ENCODE measurements at places on chromosomes 2 and 18.
A peak's percentile ranks its signal among the peaks of the same experiment; 100 is the strongest.

GRCh38 chr18:69400976-69401225 lies 213 bp downstream of the DOK6 start:
- H3K36me3 ChIP-seq = no peaks in the 10 kb centered on the region
- H3K4me1 ChIP-seq = no peaks in the 10 kb centered on the region

DNA sequence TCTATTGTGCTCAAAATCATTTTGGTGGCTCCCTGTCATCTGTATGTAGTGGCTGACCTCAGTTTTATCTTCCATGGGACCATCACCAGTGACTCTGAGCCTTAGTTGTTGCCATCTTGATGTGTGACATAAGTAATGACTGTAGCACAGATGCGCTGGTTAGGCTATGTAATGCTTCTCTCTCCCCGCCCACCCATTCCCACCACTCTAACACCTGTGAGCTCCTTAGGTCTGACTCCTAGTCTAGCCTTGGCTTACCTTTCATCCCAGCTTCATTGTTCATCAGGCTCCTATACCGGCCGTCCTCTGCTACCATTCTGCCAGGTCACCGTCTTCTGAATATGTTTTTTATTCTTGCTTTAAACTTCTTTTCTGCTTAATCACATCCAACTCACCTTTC lies 17.2 kb downstream of the MYO1B start:
- DNase-seq = no peak
- no peaks in the 10 kb centered on the region for H3K27me3 ChIP-seq
- H3K4me3 ChIP-seq = no peak overlapping the region
- H3K36me3 ChIP-seq = no peaks in the 10 kb centered on the region

DNA sequence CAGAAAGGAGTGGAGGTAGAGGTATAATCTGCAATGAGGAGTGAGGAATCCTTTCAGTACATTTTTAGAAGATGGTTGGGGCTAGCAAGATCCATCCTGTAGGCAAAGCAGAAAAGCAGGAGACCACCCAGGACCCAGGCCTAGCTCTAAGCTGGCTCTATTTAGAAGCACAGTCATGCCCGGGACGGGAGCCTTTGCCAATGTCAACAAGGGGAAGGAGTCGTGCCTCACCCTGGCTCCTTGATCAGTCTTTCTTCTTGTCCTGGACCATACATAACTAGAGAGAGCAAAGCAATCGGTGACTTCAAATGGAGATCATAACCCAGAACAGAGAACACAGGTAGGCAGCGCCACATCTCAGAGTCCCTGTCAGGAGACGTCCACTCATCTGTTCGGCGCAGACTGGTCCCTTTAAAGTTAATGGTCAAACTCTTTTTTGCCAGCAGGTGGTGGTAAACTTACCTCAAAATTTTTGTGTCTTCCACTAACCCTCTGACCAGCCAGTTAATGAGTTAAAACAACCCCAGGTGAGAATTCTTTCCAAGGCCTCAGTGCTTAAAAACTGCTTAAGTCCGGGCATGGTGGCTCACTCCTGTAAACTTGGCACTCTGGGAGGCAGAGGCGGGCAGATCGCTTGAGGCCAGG lies 8.0 kb downstream of the MC5R start:
- H3K4me3 ChIP-seq = no peak overlapping the region
- no peaks in the 10 kb centered on the region for H3K4me1 ChIP-seq
- no peak for DNase-seq
- H3K27ac ChIP-seq = no peak overlapping the region
- no peaks in the 10 kb centered on the region for H3K27me3 ChIP-seq
- no peaks in the 10 kb centered on the region for H3K36me3 ChIP-seq

- no peaks in the 10 kb centered on the region for H3K27me3 ChIP-seq
- H3K4me3 ChIP-seq = no peak overlapping the region
- H3K27ac ChIP-seq = no peak overlapping the region
- no peak for DNase-seq
Observed at GRCh38 chr2:150122871-150123613, 364.4 kb downstream of the RND3 start.

DNA sequence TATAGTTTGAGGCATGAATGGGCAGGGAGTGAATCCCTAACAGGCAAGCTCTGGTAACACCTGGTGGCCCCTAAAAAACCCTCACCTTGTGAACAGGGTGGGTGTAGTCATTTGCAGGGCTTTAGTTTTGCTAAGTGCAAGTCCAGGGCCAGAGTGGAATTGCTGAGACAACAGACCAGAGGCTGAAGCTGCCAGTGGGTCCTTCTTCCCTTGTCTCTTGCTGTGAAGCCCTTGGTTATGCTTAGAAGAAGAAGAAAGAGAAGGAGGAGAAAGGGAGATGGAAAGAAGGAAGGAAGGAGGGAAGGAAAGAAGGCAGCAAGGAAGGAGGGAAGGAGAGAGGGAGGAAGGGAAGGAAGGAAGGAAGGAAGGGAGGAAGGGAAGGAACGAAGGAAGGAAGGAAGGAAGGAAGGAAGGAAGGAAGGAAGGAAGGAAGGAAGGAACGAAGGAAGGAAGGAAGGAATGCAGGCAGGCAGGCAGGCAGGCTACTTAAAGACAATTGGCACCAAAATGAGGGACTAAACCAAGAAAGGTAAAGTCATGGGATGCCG lies 45.8 kb downstream of the SMAD7 start:
- no peak for DNase-seq
- H3K27ac ChIP-seq = no peak overlapping the region
- no peaks in the 10 kb centered on the region for H3K27me3 ChIP-seq
- peaks cover 11% of the 10 kb centered on the region for H3K4me1 ChIP-seq

DNA sequence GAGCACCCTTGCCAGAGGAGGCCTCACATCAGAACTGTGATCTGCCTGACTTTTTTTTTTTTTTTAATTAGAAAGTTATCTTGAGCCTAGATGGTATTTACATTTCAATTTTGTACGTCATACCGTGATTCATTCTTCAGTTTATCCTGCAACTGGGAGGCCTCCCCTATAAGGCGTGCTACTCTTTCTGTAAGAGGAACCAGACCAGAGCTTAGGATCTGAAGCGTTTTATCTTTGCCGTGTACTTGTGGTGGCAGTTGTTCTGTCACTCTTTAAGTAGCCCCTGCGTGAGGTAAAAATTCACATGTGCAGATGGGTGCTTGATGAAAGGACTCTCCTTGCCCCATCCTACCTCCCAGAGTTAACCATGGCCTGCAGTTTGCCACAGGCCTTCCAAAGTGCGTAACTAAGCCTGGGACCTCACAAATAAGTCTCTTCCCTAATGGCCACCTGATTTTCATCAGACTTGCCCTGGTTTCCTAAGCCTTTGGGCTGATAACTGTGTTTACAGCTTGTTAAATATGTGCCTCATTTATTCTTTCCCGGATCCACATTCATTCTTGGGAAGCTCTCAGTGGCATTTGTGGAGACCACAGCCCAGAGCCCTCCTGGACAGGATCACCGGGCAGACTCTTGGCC lies 96.0 kb downstream of the MTCL1 start:
- H3K27me3 ChIP-seq = peaks cover 8% of the 10 kb centered on the region
- no peak overlapping the region for H3K4me3 ChIP-seq
- DNase-seq = no peak
- no peak overlapping the region for H3K27ac ChIP-seq
- H3K4me1 ChIP-seq = no peaks in the 10 kb centered on the region
- H3K36me3 ChIP-seq = no peaks in the 10 kb centered on the region

- DNase-seq = no peak
- no peak overlapping the region for H3K4me3 ChIP-seq
- H3K27me3 ChIP-seq = no peaks in the 10 kb centered on the region
- no peak overlapping the region for H3K27ac ChIP-seq
- H3K4me1 ChIP-seq = no peaks in the 10 kb centered on the region
- no peaks in the 10 kb centered on the region for H3K36me3 ChIP-seq
Observed at GRCh38 chr2:239947729-239948045, 77.5 kb downstream of the NDUFA10 start.

DNA sequence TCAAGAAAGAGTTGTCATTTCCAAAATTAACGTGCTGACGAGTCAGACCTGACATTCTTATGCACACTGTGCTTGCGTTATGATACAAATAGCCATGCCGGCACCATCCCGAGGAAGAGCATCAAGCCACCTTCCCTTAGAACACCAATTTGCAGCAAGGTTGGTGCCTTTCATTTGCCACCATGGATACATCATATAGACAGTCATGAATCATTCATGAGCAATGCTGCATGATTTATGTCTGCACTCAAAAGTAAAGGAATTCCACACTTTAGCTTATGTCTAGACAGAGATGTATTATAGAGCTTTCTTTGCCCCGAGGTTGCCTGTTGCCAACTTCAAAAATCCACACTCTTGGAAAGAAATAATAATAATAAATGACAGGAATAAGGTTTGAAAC lies 166.9 kb downstream of the VWC2L start:
- H3K4me1 ChIP-seq = no peaks in the 10 kb centered on the region
- no peak overlapping the region for H3K27ac ChIP-seq
- no peak for DNase-seq
- no peaks in the 10 kb centered on the region for H3K27me3 ChIP-seq
- no peak overlapping the region for H3K4me3 ChIP-seq

DNA sequence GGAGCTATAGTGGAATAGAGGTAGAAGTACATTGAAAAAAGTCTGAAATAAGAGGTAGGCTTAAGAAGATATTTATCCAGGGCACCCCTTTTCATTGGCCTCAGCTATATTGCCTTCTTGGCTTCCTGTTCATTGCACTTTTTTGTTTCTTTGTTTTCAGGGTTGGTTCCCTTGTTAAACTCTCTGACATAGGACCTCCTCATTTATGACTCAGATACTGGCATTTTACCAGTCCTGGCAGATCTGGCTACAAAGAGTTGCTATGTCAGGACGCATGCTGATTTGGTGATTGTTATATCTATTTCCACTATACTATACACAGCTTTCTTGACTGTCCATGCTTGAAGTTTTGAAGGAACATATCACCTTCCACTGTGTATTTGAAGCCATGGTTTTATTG lies 60.0 kb downstream of the GCA start:
- DNase-seq = no peak
- H3K36me3 ChIP-seq = no peaks in the 10 kb centered on the region
- no peaks in the 10 kb centered on the region for H3K4me1 ChIP-seq
- no peak overlapping the region for H3K27ac ChIP-seq
- H3K27me3 ChIP-seq = no peaks in the 10 kb centered on the region
- no peak overlapping the region for H3K4me3 ChIP-seq

GRCh38 chr2:197677056-197677455 lies 1.7 kb upstream of the RFTN2 start:
- DNase-seq = no peak
- H3K4me3 ChIP-seq = no peak overlapping the region
- no peaks in the 10 kb centered on the region for H3K36me3 ChIP-seq
- no peak overlapping the region for H3K27ac ChIP-seq
- H3K4me1 ChIP-seq = no peaks in the 10 kb centered on the region

GRCh38 chr2:153403940-153404339 lies 74.6 kb downstream of the RPRM start:
- H3K4me1 ChIP-seq = no peaks in the 10 kb centered on the region
- no peaks in the 10 kb centered on the region for H3K27me3 ChIP-seq
- no peaks in the 10 kb centered on the region for H3K36me3 ChIP-seq
- H3K27ac ChIP-seq = no peak overlapping the region
- H3K4me3 ChIP-seq = no peak overlapping the region
- DNase-seq = no peak

DNA sequence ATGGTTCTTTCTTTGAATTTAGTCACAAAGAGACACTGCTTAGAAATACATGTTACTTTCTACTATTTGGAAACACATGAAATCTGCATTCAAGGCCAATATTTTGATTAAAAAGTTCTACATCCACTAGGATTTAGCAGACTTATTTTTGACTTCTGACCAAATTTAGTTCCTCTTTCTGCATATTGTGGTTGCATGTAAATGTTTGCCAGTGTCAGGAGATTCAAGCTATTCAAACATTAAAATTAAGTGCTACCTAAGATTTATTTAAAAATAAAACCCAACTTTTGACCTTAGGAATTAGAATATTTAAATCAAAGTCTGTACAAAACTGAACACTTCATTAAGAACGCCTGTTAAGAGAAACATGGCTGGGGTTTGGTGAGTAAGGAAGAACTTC lies 891.1 kb downstream of the CPS1 start:
- H3K4me3 ChIP-seq = no peak overlapping the region
- no peaks in the 10 kb centered on the region for H3K27me3 ChIP-seq
- no peak for DNase-seq
- no peak overlapping the region for H3K27ac ChIP-seq
- no peaks in the 10 kb centered on the region for H3K4me1 ChIP-seq

DNA sequence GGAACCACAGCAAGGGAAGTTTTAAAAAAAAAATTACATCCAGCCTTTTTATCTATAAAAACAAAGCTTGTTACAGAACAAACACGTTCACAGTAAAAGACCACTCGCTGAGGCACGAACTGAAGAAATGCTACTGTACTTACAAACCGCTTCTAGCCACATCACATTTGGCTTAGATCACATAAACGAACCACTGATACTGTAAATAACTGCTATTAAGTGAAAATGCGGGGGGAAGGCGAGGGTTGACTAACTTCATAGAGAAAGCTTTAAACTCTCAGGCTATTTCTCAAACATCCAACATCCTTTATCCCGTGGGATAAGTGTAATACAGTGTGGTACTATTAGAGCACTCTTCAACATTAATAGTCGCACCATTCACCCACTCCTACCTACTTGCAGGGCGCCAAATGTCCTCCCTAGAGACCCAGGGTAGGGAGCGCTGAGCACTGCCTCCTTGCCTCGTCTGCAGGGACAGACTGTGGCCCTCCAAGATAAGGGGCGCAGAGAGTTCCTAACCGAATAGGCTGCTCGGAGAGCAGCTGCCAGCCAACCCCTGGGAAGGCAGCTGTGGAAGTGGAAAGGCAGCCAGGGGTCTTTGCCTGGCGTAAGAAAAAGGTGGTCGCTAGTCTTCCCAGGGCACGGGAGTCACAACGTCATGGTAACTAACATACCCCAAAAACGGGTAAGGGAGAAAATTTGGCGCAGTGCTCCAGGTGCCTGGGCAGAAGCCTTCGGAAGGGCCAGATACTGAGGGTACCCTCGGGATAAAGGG lies 854 bp downstream of the GPR155 start:
- peak overlapping the region; percentile 57 for H3K4me3 ChIP-seq
- H3K4me1 ChIP-seq = peaks cover 3% of the 10 kb centered on the region
- peaks cover 28% of the 10 kb centered on the region for H3K27me3 ChIP-seq
- H3K27ac ChIP-seq = no peak overlapping the region
- H3K36me3 ChIP-seq = no peaks in the 10 kb centered on the region

DNA sequence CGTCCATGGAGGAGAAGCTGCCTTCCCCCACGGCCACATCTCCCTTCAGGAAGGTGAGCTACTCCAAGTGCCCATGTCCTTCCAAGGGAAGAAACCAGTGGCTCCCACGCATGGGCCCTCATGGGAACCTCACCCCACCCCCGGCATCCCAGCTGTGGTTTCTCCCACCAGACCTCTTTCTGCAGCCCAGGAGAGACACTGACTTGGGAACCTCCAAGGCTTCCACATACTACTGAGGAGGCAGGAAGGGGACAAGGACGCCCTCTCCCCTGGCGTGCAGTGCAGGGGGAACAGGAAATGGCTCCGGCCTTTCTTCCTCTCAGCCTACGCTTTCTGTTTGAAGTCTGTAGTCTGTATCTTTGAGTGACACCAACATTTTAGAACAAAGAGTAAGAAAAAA lies 104.5 kb upstream of the EPC2 start:
- peaks cover 5% of the 10 kb centered on the region for H3K4me1 ChIP-seq
- no peak overlapping the region for H3K4me3 ChIP-seq
- no peaks in the 10 kb centered on the region for H3K27me3 ChIP-seq
- H3K36me3 ChIP-seq = no peaks in the 10 kb centered on the region

All from K562 (cell line).